ENCODE measurements at places on chromosomes 2 and 18. TPM values are rescaled to one million over a fixed set of nuclear protein-coding genes. Genes with fewer than 3 reads are reported as not detected.

- DNase-seq, result peak; percentile 28
- peaks cover 56% of the 10 kb centered on the region for H3K4me1 ChIP-seq
- peaks cover 4% of the 10 kb centered on the region for H3K36me3 ChIP-seq
- peak overlapping the region; percentile 90 for H3K4me3 ChIP-seq
These were observed 43.3 kb upstream of the EDAR start for GRCh38 chr2:109032229-109032820.

DNA sequence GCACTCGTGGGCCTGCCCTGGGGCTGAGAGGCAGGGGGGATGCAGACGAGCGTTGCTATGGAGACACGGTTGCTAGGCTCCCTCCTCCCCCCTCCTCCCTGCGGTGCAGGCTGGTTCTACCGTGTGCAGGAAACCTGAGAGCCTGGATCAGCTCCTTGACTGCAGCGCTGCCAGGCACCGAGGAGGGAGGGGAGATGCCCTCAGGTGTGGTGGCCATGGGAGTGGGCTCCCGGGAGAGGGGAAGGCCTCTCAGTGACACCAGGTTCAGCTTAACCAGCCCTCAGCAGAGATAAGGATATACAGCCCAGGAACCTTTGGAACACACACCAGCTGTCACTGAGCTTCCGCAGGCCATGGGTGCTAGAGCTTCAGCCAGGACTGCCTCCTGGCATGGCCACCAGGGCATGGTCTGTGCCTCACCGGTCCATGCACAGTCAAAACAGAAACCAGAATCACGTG is 124.4 kb upstream of the PXDN start:
- H3K27me3 ChIP-seq, result peaks cover 15% of the 10 kb centered on the region
- no peak overlapping the region for H3K27ac ChIP-seq
- H3K36me3 ChIP-seq, result no peaks in the 10 kb centered on the region
- no peak overlapping the region for H3K4me3 ChIP-seq
- DNase-seq, result no peak

- peaks cover 73% of the 10 kb centered on the region for H3K4me1 ChIP-seq
- peak overlapping the region; percentile 94 for H3K27ac ChIP-seq
- DNase-seq, result no peak
- H3K27me3 ChIP-seq, result no peaks in the 10 kb centered on the region
These were observed 35.5 kb downstream of the PNO1 start for GRCh38 chr2:68193144-68193543.

GRCh38 chr2:238688193-238689153 is 159.4 kb upstream of the TWIST2 start:
- no peak overlapping the region for H3K27ac ChIP-seq
- no peak overlapping the region for H3K4me3 ChIP-seq
- peaks cover 11% of the 10 kb centered on the region for H3K4me1 ChIP-seq
- no peak for DNase-seq

- no peaks in the 10 kb centered on the region for H3K27me3 ChIP-seq
- H3K36me3 ChIP-seq, result no peaks in the 10 kb centered on the region
- no peak for DNase-seq
- H3K4me3 ChIP-seq, result no peak overlapping the region
- peaks cover 6% of the 10 kb centered on the region for H3K4me1 ChIP-seq
These were observed 332.6 kb upstream of the ACVR2A start for GRCh38 chr2:147512206-147512605.

GRCh38 chr2:191308026-191308425 is 62.8 kb downstream of the MYO1B start:
- no peak overlapping the region for H3K27ac ChIP-seq
- no peak overlapping the region for H3K4me3 ChIP-seq
- no peaks in the 10 kb centered on the region for H3K4me1 ChIP-seq
- no peak for DNase-seq

DNA sequence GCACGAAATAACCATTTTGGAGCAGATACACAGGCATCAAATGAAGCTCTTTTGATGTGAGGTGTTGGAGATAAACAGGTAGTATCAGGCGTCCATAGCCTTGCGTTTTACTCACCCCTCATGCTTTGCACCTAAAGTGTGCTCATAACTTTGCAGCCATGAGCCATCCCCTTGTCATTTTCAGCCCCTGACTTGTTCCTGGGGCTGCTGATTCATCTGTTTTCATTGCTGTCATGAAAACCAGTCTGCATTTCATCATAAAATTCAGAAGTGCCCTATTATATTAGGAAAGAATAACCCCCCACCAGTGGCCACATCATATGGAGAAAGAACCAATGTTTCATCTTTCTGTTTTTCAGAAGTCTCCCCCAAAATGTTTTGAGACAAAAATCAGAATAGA is 329.7 kb upstream of the NRP2 start:
- no peak overlapping the region for H3K27ac ChIP-seq
- H3K36me3 ChIP-seq, result peaks cover 1% of the 10 kb centered on the region
- no peaks in the 10 kb centered on the region for H3K4me1 ChIP-seq
- no peak overlapping the region for H3K4me3 ChIP-seq
- DNase-seq, result no peak

RAB6D gene
- total RNA-seq, result 0.09 TPM

NDUFB3 gene
- total RNA-seq, result 59.8 TPM

- peak overlapping the region; percentile 97 for H3K27ac ChIP-seq
- no peak for DNase-seq
- peak overlapping the region; percentile 99 for H3K4me3 ChIP-seq
- no peaks in the 10 kb centered on the region for H3K27me3 ChIP-seq
- peaks cover 18% of the 10 kb centered on the region for H3K36me3 ChIP-seq
These were observed 571 bp downstream of the EEF1B2 start for GRCh38 chr2:206160125-206160806.

TUBA3D gene
- not detected for total RNA-seq

SRD5A2 gene
- total RNA-seq, result not detected

DNA sequence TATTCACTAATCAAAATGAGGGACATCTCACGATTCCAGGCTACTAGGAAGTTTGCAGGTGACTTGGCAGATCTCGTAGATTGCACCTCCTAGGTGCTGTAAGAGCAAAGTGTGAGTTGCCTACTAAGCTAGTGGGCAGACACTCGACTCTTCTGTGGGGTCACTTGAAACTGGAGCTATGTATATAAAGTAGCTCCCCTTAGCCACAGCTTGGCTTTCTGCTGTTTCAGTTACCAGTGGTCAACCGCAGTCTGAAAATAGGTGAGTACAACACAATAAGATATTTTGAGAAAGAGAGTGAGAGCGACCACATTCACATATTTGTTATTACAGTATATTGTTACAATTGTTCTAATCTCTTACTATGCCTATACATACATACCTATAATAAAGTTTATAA is 23.3 kb downstream of the CTAGE1 start:
- no peaks in the 10 kb centered on the region for H3K27me3 ChIP-seq
- DNase-seq, result no peak
- H3K4me1 ChIP-seq, result no peaks in the 10 kb centered on the region
- H3K27ac ChIP-seq, result no peak overlapping the region
- H3K4me3 ChIP-seq, result no peak overlapping the region
- no peaks in the 10 kb centered on the region for H3K36me3 ChIP-seq

DNA sequence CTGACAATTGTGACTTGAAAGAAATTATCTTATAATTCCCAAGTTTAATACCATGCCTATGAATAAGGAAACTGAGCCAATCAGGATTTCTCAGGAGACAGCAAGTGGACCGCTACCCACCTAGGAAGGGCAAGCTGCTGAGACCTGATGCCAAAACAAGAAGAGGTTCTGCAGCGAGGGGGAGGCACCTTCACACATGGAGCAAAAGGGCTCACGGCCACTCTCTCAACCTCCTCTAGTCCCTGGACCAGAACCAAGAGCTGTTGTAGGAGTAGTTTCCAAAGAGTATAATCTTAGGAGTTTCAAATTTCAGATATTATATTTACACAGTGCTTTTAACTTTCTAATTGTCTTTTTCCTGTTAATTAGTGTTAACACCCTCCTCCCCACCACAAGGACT is 154.7 kb upstream of the ETAA1 start:
- DNase-seq, result no peak
- no peak overlapping the region for H3K4me3 ChIP-seq
- H3K27me3 ChIP-seq, result peaks cover 15% of the 10 kb centered on the region
- H3K36me3 ChIP-seq, result peaks cover 1% of the 10 kb centered on the region
- H3K27ac ChIP-seq, result no peak overlapping the region
- no peaks in the 10 kb centered on the region for H3K4me1 ChIP-seq

- no peaks in the 10 kb centered on the region for H3K36me3 ChIP-seq
- no peak for DNase-seq
These were observed 44.8 kb downstream of the KCMF1 start for GRCh38 chr2:85015653-85016360.

- H3K27ac ChIP-seq, result no peak overlapping the region
- peaks cover 5% of the 10 kb centered on the region for H3K4me1 ChIP-seq
- H3K4me3 ChIP-seq, result no peak overlapping the region
- H3K27me3 ChIP-seq, result peaks cover 38% of the 10 kb centered on the region
- H3K36me3 ChIP-seq, result no peaks in the 10 kb centered on the region
These were observed 110.6 kb upstream of the PXDN start for GRCh38 chr2:1854729-1855547.

DNA sequence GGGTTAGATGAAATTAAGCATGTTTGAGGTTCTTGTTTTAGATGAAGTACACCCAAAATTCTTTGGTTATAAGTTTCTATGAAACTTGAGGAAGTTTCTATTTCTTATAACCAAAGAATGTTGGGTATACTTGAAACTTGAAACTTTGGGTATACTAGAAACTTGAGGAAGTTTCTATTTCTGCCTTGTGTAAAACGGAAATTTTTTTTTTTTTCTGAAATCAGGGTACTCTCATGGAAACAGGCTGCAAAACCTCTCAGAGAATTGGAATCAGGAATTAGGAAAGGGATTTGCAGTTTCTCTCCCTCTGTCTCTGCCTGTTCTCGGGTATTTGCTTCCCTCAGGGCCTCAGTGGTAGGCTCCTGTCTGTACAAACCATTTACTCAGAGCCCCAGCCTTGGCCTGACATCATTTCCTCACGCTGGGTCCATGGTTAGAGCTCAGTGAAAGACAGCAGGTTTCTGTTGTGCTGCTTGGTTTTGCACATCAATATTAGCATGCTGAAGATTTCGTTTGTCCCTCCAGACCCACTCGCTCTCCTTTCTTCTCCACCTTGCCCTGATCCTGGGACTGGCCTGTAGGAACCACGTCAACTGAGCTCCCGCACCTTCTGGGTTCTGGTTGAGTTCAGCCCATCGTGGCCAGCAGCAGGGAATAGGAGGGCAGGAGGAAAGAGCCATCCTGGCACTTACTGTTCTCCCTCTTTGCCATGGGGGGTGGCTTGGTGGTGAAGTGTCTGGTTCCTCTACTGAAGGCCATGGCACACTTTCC is 106.4 kb downstream of the POLR1A start:
- H3K4me3 ChIP-seq, result peak overlapping the region; percentile 77
- H3K27me3 ChIP-seq, result peaks cover 11% of the 10 kb centered on the region
- peaks cover 54% of the 10 kb centered on the region for H3K4me1 ChIP-seq
- H3K36me3 ChIP-seq, result no peaks in the 10 kb centered on the region
- DNase-seq, result peak; percentile 59
- H3K27ac ChIP-seq, result peak overlapping the region; percentile 79

ABCG8 gene
- total RNA-seq, result not detected

DNA sequence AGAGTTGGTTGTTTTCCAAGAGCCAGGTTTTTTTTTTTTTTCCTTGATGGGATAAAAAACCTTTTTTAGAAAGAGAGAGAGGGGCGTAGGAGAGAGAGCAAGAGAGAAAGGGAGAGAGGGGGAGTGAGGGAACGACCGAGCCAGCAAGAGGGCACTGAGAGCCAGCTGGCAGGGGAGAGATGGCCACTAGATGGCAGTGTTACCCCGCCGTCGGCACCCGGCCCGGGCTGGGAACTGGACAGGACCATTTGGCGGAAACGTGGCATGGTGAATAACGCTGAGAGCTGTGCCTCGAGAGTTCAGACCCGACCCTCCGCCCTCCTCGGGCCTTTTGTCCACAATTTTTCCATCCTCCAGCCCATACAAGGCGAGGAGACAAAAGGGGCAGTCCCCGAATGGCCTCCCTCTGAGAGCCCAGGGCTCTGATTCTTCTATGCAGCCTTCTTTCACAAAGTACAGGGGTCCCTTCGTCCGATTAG is 286.7 kb upstream of the VRK2 start:
- peak overlapping the region; percentile 55 for H3K4me3 ChIP-seq
- no peaks in the 10 kb centered on the region for H3K36me3 ChIP-seq
- peaks cover 10% of the 10 kb centered on the region for H3K4me1 ChIP-seq

NGEF gene
- 0.55 TPM for total RNA-seq

SLC40A1 gene
- total RNA-seq, result 5.0 TPM

DNA sequence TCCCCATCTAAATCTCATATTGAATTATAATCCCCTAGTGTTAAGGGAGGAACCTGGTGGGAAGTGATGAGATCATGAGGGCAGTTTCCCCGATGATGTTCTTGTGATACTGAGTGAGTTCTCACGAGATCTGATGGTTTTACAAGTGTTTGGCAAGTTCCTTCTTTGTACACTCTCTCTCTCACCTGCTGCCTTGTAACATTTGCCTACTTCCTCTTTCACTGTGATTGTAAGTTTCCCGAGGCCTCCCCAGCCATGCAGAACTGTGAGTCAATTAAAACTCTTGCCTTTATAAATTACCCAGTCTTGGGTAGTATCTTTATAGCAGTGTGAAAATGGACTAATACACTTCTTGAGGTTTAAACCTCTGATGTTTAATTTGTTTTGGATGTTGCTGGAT is 177.5 kb downstream of the CD8B2 start:
- no peaks in the 10 kb centered on the region for H3K4me1 ChIP-seq
- no peaks in the 10 kb centered on the region for H3K36me3 ChIP-seq
- H3K27ac ChIP-seq, result no peak overlapping the region
- H3K27me3 ChIP-seq, result no peaks in the 10 kb centered on the region

- H3K27me3 ChIP-seq, result no peaks in the 10 kb centered on the region
- H3K27ac ChIP-seq, result no peak overlapping the region
- DNase-seq, result no peak
- no peaks in the 10 kb centered on the region for H3K36me3 ChIP-seq
- no peaks in the 10 kb centered on the region for H3K4me1 ChIP-seq
These were observed 38.0 kb upstream of the SNED1 start for GRCh38 chr2:240960309-240960970.

DNA sequence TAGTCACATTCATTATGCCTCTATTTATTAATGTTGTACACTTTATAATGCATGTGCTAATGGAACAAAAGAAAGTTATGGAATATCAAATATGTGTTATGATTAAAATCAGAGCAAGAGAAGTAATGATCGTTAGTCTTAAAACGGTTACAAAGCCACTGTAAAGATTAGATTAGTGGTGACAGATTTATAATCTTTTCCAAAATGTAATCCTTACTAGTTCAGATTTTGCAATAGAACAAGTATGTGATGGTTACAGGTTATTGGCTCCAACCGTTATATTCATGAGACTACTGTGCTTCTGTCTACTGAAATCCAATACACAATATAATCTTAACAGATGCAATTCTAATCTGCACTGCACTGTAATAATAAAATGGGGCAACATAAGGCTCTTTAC is 180.6 kb downstream of the ZNF521 start:
- DNase-seq, result no peak
- no peak overlapping the region for H3K27ac ChIP-seq
- H3K36me3 ChIP-seq, result no peaks in the 10 kb centered on the region
- H3K4me3 ChIP-seq, result no peak overlapping the region
- no peaks in the 10 kb centered on the region for H3K4me1 ChIP-seq
